ENCODE measurements at places on chromosomes 16 and 17.

GRCh38 chr17:70121126-70121525, 46.1 kb downstream of the KCNJ16 start:
- DNase-seq: no peak

- no peak for DNase-seq
Measured at GRCh38 chr16:27403601-27403992, 1.6 kb downstream of the IL21R start.

DNA sequence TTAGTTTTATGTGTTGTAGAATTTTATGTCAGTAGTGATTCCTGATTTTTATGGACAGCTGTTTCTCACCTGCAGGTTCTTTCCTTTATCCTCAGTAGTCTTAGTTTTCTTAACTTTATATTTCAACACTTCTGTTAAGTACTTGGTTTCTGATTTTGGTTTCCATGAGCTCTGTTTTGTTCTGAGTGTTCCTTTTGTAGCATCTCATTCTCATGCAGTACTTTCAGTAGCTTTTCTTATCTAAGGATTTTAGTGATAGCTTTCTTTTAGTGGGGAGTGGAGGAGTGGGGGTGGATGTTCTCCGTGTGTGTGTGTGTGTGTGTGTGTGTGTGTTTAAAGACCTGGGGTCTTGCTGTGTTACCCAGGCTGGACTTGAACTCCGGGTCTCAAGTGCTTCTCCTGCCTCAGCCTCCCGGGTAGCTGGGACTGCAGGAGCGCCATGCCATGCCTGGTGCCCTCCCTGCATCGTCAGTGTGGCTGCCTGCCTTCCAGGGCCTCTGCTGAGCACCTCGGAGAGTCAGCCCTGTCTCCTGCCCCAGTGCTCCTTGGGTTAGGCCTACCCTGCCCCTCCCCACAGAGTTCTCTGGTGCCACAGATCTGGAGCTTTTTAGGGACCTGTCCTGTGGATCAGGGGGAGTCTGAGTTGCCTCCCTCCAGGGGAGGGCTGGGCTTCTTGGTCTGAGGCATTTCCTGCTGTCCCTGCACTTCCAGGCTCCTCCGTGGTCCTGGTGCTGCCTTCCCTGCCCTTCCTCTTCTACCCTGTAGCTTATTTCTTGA, 4.3 kb upstream of the ZNF750 start:
- no peak for DNase-seq

- DNase-seq: no peak
Measured at GRCh38 chr17:5588584-5588983, 4.3 kb upstream of the NLRP1 start.

GRCh38 chr16:21169249-21169981, 10.9 kb downstream of the LDAF1 start:
- DNase-seq: no peak

- DNase-seq: no peak
Measured at GRCh38 chr16:73058616-73059409, 10.9 kb upstream of the ZFHX3 start.

- no peak for DNase-seq
Measured at GRCh38 chr16:4322121-4323052, 6.5 kb downstream of the GLIS2 start.

GRCh38 chr16:14353340-14353739, 276.7 kb downstream of the PARN start:
- no peak for DNase-seq

DNA sequence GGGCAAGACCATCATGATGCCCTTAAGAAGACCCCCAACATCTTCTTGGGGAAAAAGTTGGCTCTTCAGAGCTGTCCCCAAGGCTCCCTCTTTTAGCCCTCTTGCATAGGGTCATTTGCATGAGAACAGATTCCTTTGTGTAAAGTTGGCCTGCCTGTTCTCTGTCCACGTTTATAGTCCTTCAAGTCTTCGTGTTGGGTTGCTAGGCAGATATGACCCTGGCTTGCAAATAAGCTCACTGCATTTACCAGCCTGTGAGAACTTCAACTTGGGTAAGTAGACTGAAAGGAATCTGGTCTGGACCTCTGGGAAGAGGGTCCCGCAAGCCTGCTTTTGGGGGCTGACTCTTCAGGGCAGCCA, 2.9 kb downstream of the ARSG start:
- no peak for DNase-seq

GRCh38 chr17:36929851-36930582, 7.3 kb upstream of the LHX1 start:
- DNase-seq: no peak

DNA sequence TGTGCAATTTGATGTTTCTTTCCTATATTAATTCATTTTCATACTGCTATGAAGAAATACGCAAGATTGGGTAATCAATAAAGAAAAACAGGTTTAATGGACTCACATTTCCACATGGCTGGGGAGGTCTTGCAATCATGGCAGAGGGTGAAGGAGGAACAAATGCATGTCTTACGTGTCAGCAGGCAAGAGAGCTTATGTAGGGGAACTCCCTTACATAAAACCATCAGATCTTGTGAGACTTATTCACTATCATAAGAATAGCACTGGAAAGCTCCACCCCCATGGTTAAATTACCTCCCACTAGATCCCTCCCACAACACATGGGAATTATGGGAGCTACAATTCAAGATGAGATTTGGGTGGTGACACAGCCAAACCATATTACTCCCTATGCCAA, 418.9 kb upstream of the MAF start:
- DNase-seq: no peak

GRCh38 chr16:82892324-82892723, 265.6 kb downstream of the CDH13 start:
- no peak for DNase-seq

DNA sequence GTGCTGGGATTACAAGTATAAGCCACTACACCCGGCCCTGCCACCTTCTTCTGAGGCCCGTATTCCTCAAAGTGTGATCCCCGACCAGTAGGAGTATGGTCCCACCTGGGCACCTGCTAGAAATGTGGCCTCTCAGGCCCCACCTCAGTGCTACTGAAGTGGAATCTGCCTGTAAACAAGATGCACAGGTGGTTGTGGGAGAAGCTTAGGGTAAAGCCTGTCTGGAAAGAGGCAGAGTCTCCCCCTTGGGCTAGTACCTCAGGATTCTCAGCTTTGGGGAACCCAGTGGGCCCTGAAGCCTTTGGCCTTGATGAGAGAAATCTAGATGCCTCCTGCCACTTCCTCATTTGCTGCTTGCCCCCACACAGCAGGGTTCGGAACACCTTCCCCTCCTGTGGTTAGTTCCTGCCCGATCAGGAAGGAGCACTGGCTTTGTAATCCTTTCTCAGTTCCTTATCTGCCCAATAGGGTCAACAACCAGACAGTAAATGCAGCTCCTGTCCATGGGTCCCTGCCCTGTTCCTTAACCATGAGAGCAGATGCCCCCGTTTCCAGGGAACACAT, 25.2 kb downstream of the TK2 start:
- DNase-seq: no peak

GRCh38 chr17:50721194-50722010, 2.0 kb downstream of the LUC7L3 start:
- DNase-seq: no peak

- no peak for DNase-seq
Measured at GRCh38 chr16:86865851-86866662, 287.7 kb downstream of the FOXL1 start.

GRCh38 chr17:28549236-28550132, 2.9 kb downstream of the UNC119 start:
- no peak for DNase-seq

- DNase-seq: no peak
Measured at GRCh38 chr17:67044016-67044772, at the start of gene CACNG1. TSS of gene CACNG1 (plus strand) at chr17:67044554. CDS start at chr17:67044661, 107 bp downstream.

DNA sequence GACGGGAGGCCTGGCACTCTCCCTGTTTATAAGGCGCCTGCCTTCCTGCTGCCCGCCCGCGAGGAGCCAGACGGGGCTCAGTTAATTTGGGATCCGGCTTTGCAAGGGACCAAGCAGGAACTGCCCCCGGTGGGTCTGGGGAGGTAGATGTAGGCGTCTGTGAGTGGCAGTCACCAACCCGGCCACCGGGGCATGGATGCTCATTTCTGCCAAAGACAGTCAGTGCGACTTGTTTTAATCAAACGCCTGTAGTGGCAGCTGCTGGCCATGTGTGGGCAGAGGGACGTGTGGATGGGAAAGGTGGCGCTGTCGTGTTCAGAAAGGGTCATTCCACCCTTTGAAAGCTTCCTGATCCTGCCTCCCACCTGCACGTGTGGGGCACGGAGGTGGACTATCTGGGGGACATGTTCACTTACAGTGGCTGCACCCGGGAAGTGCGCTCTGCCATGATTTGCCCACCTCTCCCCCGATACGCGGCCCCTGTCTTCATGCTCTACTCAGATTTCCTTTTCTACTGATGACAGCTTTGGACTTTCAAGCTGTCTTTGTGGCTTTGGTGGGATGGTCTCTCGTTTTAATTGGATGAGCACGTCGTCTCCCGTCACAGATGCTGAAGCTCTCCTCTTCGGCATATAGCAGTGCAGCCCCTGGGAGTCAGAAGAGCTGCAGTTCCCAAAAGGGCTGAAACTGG, 60.3 kb upstream of the CIBAR2 start:
- DNase-seq: no peak

DNA sequence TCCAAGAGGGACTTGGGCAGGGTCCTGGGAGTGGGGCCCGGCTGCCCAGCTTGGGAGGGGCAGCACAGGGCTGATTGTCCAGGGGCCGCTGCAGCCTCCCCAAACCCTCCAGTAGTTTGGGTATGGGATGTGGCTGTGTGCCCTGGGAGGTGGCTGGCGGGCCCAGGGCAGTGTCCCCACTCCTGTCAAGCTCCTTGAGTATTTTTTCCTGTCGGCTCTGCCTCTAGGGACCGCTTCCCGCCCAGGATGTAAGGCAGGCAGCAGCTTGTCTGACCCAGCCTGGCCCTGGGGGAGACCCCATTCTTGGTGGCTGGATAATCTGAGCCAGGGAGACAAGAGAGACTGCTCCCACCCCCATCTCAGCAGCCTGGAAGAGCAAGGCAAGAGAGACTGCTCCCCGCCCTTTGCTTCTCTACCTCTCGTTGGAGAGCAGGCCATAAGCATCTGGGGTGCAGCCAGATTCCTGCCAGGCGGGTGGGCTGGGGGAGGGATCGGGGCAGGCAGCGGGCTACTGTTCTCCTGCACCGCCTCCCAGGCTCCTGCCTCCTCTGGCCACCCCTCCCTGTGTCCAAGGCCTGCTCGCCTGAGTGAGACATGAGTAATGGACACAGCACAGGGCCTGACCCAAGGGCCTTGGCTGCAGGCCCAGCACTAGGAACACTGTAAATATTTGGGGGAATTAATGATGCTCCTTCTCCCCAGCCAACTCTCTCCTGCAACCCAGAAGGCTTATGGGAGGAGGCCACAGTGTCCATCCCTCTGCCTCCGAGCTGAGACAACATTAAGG, 18.4 kb upstream of the ITGA3 start:
- DNase-seq: no peak

DNA sequence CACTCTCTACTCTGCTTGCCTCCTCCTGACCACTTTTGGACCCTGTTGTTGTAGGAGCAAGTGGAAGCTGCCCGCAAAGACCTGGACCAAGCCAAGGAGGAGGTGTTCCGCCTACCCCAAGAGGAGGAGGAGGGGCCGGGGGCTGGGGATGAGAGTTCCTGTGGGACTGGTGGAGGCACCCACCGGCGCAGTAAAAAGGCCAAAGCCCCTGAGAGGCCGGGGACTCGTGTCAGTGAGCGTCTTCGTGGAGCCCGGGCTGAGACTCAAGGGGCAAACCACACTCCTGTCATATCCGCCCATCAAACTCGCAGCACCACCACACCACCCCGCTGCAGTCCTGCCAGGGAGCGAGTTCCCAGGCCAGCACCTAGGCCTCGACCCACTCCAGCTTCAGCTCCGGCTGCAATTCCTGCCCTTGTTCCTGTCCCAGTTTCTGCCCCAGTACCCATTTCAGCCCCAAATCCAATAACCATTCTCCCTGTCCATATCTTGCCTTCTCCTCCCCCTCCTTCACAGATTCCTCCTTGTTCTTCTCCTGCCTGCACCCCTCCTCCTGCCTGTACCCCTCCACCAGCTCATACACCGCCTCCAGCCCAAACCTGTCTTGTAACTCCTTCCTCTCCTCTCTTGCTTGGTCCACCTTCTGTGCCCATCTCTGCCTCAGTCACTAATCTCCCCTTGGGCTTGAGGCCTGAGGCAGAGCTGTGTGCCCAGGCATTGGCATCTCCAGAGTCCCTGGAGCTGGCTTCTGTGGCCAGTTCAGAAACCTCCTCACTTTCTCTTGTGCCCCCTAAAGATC, 11.0 kb upstream of the PHKG2 start:
- DNase-seq: no peak

DNA sequence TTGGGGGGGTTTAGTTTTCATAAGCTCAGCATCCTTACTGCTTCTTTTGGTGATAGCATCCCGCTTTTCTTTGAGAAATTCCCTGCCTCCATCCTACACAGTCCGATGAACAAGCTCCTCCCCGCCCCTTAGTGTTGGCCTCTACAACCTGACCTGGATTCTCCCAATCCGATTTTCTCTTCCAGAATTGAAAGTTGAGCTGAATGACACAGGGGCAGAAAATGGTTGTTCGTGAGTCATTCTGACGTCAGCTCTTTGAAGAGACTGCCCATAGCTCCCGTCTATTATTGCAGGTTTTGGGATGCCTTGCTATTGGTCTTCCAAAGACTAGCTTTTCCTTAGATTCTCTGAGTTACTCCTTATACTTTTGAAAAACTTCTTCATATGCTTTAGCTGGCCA, 279.7 kb downstream of the SLC39A11 start:
- DNase-seq: no peak
